Panc1 (cell line): ENCODE measurements at places on chromosomes 5 and 9. TPM values are rescaled to one million over a fixed set of nuclear protein-coding genes. Genes with fewer than 3 reads are reported as not detected.

- DNase-seq: no peak
Observed at GRCh38 chr5:78629624-78630023, 18.9 kb downstream of the LHFPL2 start.

Gene SH2D3C
- total RNA-seq: 0.49 TPM

Gene HCN1
- total RNA-seq: 0.36 TPM

DNA sequence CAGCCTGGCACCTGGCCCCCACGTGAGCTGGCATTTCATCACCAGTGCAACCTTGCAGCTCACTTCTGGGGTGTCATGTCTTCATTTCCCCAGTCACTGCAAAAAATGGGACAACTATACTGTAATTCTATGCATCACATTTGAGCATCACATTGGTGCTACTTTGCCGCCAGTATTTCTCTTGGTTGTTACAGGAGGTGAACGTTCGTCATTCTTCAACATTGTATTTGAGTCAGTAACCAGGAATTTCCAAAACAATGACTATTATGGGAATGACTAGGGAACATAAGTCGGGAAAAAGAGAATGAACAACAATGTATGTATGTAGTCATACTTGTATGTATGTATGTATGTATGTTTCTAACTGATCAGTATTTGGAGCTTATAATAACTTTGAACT lies 1278.0 kb downstream of the EFNA5 start:
- DNase-seq: no peak

DNA sequence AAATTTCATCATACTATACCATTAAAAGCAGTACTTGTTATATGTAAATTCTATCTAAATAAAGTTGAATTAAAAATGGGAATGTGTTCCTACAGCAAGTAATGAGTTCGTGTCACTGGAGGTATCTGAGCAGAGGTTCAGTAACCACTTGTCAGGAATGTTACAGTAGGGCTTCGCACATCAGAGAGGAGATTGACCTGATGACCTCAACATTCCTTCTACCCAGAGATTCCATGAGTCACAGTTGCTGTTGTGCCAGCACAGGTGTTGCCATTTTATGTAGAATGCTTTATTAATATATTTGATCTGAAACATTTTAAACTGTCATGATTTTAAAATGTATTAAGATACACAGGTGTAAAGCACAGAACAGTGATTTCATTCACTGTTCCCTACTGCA lies 60.3 kb downstream of the STX17 start:
- no peak for DNase-seq

GRCh38 chr9:70080481-70081119 lies 37.0 kb downstream of the MAMDC2 start:
- no peak for DNase-seq

- no peak for DNase-seq
Observed at GRCh38 chr5:160118349-160119141, 705 bp downstream of the PWWP2A start.

Gene NMUR2
- not detected for total RNA-seq

DNA sequence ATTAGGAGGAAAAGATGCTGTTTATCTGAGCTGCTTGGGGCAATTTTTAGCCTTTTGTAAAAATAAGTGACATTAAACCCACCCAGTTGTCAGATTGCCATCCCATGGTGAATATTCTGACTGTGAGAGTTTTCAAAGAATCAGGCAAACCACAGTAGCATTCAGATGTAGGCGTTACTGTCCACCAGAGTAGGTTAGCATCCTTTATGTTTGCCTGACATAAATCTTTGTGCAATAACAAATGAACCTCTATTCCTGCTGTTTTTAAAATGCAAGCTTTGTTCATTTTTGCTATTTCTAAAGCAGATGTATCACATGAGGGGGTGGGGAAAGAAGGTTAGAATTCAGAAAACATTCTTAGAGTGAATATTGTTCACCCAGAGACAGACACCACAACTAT lies 427.8 kb downstream of the CDH9 start:
- no peak for DNase-seq

DNA sequence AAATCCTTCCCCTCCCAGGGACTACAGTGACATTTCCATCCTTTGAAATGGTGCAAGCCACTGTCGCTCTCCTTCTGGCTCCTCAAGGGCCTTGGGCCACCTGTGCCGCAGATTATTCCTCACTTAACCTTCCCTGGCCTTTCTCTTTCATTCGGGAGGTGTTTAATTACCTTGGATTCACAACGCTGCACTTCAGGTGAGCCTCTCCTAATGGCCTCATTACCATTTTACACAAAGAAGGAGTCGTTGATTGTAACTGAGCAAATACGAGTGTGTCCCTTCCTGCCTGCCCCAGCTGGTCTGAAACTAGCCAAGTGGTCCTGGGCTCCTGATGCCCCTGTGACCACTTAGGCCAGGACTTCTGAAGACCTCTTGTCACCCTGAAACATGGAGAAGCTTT lies 205.0 kb downstream of the CRB2 start:
- DNase-seq: no peak

- no peak for DNase-seq
Observed at GRCh38 chr9:14831074-14831473, 79.2 kb downstream of the FREM1 start.

DNA sequence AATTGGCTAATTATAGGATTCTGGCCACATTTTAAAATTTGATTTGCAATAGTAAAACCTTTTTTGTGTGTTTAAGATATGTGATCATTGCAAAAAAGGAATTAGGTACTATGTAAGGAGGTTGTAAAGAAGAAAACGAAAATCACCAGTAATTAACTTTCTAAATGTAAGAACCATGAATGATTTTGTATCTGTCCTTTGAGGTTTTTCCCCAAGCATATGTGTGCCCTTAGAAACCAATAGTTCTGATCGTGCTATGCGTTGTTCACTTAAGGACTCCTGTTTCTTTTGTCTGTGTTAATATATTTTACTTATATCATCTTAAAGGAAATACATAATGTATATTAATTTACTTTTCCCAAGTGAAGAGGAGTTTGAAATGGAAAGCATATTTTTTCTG lies 410.2 kb downstream of the PSAT1 start:
- DNase-seq: no peak

GRCh38 chr5:68070591-68071281 lies 144.8 kb upstream of the PIK3R1 start:
- no peak for DNase-seq

DNA sequence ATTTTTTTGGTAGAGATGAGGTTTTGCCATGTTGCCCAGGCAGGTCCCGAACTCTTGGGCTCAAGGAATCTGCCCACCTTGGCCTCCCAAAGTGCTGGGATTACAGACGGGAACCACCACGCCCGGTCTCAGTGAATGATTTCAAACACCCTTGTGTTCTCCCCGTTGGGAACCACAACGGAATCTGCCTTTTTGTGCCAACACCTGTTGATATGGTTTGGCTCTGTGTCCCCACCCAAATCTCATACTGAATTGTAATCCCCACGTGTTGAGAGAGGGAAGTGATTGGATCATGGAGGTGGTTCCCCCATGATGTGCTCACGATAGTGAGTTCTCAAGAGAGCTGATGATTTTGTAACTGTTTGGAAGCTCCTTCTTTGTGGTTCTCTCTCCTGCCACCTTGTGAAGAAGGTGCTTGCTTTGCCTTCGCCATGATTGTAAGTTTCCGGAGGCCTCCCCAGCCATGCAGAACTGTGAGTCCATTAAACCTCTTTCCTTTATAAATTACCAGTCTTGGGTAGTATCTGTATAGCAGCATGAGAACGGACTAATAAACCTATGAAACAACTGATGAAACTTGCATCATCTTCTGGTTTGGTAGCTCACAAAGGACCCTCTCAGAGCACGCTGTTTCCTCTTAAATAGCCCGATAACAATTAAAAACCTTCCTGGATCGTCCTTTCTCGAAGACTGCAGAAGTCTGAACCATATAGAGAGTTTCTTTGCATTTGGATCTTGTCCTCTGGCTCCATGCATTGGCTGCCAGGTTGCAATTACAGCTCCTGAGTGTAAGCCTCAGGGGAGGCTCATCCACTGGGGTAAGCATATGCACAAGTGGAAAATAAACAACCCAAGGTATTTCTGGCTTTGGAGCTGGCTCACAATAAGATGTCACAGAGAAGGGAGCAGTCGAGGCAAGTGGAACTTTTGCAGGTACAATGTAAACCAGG lies 91.5 kb downstream of the SPRY4 start:
- DNase-seq: no peak

GRCh38 chr5:94422812-94423211 lies 195.6 kb downstream of the KIAA0825 start:
- DNase-seq: no peak

Gene TMEM252
- total RNA-seq: not detected

DNA sequence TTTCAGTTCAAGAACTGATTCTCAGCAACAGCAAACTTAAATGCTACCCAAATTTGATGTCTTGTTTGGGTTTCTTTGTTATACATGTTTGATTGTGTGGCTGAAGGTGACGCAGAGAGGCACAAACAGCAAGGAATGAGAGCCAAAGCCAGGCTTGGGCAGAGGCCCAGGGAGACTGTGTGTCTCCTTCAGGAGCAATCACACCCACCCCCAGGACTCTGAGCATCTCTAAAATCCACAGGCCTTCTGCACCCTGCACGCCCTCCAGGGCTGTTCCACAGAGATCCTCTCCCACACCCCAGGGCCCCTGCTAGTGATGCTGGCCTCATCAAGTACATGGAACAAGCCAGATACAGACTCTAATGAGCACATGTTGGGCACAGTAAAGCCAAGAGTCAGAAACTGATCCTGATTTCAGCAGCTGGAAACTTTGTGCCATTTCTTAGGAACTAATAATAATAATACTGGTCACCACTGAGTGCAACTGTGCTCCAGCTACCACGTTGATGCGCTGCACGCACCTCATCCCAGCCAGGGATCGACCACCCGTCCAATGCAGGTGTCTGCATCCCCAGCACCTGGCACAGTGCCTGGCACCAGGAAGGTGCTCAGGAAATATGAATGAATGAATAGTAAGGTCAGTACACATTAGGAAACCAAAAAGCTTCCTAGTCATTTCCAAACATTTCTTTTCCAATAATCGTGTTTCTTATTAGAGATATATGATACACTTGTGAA lies 54.6 kb upstream of the TCF7 start:
- DNase-seq: no peak

GRCh38 chr5:156686796-156687195 lies 163.3 kb upstream of the PPP1R2B start:
- no peak for DNase-seq

DNA sequence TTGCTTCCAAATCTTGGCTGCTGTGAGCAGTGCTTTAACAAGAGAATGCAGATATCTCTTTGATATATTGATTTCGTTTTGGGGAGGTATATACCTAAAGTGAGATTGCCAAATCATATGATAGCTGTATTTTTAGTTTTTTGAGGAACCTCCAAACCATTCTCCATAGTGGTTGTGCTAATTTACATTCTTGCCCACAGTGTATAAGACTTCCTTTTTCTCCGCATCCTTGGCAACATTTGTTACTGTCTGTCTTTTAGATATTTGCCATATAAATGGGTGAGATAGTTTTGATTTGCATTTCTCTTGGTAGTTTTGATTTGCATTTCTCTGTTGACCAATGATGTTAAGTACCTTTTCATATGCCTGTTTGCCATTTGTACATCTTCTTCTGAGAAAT lies 10.0 kb upstream of the PLK2 start:
- no peak for DNase-seq

DNA sequence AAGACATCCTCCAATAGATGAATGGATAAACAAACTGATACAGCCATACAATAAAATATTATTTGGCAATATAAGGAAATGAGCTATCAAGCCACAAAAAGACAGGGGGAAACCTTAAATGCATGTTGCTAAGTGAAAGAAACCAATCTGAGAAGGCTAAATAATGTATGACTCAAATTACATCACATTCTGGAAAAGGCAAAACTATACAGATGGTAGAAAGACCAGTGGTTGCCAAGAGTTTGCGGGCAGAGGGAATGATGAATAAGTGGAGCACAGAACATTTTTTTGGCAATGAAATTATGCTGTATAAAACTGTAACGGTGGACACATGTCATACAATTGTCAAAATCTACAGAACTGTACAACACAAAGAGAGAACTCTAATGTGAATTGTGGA lies 63.3 kb downstream of the CSF2 start:
- no peak for DNase-seq

- DNase-seq: no peak
Observed at GRCh38 chr5:99243111-99243510, 314.3 kb upstream of the CHD1 start.

- DNase-seq: no peak
Observed at GRCh38 chr5:60350794-60351193, 349.2 kb downstream of the DEPDC1B start.

DNA sequence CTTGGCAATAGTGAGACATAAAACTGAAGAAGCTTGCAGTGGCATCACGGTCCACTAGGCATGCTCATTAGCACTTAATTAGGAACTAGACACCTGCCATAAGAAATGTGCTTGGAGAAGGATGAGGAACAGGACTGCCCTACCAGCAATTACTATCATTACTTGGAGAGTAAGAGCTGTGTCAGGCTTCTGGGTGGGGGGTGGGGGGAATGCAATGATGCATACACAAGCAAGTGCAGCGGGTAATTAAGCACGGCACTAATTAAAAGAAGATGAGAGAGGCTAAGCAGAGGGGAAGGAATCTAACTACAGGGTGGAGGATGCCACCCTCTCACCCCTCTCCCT lies 53.1 kb downstream of the TLE1 start:
- no peak for DNase-seq

Gene NNT
- total RNA-seq: 78.7 TPM

Gene SPINK1
- 3.0 TPM for total RNA-seq

Gene IL11RA
- 21.6 TPM for total RNA-seq

DNA sequence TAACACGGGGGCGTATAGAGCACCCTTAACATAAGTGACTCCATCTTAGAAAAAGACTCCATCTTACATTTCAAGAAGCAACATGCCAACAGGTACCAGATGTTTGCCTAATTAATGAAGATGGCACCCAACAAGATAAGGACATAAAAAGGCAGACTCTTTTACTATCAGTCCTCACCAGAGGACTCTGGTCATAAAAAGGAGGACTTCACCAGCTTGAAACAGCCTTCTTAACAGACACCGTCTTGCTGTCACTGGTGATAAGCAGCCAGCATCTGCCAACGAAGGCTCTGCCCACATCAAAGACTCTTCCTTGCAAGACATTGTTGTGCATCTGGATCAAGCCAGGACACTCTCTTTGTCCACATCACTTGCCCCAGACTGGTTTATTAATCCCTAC lies 80.3 kb downstream of the S1PR3 start:
- DNase-seq: no peak

Gene OR1Q1
- not detected for total RNA-seq

GRCh38 chr5:55502759-55503158 lies 32.0 kb downstream of the PLPP1 start:
- no peak for DNase-seq
